ENCODE measurements at places on chromosomes 2 and 18. TPM values are rescaled to one million over a fixed set of nuclear protein-coding genes. Genes with fewer than 3 reads are reported as not detected.
A peak's percentile ranks its signal among the peaks of the same experiment; 100 is the strongest.

DNA sequence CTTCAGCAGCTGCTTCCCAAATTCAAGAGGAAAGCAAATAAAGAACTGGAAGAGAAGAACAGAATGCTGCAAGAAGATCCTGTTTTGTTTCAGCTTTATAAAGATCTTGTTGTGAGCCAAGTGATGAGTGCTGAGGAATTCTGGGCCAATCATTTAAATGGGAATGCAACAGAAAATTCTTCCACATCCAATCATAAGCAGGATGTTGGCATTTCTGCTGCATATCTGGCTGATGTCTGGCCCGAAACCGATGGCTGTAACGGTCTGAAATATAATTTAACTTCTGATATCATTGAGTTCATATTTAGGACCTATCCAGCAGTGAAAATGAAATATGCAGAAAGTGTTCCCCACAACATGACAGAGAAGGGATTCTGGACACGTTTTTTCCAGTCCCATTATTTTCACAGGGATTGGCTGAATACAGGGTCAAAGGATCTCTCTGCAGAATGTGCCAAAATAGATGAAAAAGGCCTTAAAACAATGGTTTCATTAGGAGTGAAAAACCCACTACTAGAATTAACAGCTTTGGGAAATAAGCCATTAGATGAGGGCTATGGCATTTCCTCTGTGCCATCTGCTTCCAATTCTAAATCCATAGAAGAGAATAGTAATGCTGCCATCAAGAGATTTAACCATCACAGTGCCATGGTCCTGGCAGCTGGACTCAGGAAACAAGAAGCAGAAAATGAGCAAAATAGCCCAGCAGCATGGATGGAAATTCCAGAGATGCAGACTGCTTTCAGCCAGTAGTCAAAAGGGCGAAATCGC is 175.6 kb downstream of the MC4R start:
- no peak for DNase-seq

DNA sequence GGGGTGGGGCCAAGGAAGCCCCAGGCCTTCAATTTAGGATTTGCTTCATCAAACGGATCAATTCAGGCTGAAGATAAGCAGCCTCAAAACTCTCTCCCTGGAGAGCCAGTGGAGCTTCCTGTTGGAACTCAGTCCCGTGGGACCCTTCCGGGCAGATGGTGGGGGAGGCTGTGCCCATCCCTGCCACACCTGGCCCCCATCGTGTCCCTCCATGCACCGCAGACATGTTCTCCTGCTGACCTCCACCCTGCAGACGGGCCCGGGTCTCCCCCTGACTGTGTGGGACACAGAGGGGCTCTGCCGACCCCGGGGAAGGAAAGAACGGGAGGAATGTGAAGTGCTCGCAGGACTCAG is 144.2 kb downstream of the TPO start:
- DNase-seq = no peak

GRCh38 chr2:31137211-31138036 is 816 bp downstream of the GALNT14 start:
- peak; percentile 87 for DNase-seq

- DNase-seq = peak; percentile 32
These were observed 14.3 kb upstream of the MAP3K2 start for GRCh38 chr2:127401757-127402695.

- DNase-seq = no peak
These were observed 159.5 kb downstream of the HNMT start for GRCh38 chr2:138123741-138124140.

Gene CTAGE1
- total RNA-seq = not detected

DNA sequence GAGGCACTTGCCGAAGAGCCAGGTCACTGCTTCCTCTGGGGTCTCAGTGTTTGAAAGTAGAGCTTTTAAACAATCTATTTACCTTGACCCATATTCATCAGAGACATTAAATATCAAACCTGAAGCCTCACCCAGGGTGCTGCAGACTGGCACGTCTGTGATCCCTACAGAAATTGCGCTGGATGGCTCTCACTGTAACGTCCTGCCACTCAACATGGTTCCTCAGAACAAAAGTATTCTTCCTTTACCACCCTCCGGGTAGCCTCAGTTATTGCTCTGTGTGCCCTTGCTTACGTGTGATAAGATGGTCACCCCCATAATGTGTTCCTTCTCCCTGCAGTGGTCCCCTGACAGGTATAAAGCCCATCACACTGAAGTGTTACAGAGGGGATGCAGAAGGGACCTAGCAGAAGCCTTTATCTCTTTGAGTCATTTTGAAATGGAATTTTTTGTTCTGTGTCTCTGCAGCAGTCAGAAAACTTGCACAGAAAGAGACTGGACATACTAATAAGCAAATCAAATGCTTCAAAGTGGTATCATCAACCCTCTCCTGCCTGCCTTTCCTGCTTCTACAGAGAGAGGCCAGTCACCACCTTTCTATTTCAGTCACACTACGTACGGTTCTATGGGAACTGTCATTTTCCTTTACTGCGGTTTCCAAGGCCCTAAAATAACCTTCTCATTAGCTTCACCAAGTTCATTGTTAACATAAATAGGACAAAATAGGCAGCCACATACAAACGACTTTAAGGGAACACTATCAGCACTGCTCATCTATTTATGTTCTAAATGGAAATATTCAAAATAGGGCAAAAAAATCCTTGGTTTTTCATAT is 86.8 kb downstream of the METTL8 start:
- DNase-seq = no peak

GRCh38 chr2:64018701-64019082 is 536 bp downstream of the VPS54 start:
- DNase-seq = no peak

GRCh38 chr2:236536727-236537398 is 32.8 kb upstream of the ACKR3 start:
- no peak for DNase-seq

Gene DDX1
- total RNA-seq = 70.7 TPM

Gene VSNL1
- total RNA-seq = 32.8 TPM

- DNase-seq = no peak
These were observed 74.7 kb upstream of the TLK1 start for GRCh38 chr2:171235262-171235881.

GRCh38 chr2:175175896-175176295 is 5.6 kb downstream of the ATP5MC3 start:
- DNase-seq = no peak

Gene TNFAIP6
- total RNA-seq = 0.28 TPM

- DNase-seq = no peak
These were observed 53.5 kb downstream of the KYNU start for GRCh38 chr2:142930835-142931398.

Gene ASB18
- total RNA-seq = not detected

- DNase-seq = no peak
These were observed 451.6 kb downstream of the SOX11 start for GRCh38 chr2:6143812-6144211.

DNA sequence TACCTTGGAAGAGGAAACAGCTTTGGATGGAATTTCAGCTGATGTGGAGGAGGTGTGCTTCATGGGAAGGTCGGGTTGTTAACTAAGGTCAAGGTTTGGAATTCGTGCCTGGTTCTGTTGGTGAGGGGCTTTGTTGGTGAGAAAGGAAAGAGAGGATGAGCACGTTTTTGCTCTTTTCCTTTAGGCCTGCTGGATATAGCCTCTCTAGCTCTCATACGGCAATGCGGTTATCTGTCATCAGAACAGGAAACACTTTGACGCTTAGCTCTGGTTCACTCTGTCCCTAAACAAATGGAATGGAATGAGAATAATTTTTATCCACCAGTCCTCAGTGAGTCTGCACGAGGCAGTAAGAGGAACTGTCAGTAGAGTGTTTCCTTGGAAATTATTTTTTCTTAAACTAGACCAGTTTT is 169.7 kb upstream of the NOSTRIN start:
- DNase-seq = no peak

GRCh38 chr18:69400253-69400975 is at the start of gene DOK6:
DOK6 (plus strand) TSS chr18:69400888.
- peak; percentile 73 for DNase-seq

Gene DNER
- total RNA-seq = 0.70 TPM

DNA sequence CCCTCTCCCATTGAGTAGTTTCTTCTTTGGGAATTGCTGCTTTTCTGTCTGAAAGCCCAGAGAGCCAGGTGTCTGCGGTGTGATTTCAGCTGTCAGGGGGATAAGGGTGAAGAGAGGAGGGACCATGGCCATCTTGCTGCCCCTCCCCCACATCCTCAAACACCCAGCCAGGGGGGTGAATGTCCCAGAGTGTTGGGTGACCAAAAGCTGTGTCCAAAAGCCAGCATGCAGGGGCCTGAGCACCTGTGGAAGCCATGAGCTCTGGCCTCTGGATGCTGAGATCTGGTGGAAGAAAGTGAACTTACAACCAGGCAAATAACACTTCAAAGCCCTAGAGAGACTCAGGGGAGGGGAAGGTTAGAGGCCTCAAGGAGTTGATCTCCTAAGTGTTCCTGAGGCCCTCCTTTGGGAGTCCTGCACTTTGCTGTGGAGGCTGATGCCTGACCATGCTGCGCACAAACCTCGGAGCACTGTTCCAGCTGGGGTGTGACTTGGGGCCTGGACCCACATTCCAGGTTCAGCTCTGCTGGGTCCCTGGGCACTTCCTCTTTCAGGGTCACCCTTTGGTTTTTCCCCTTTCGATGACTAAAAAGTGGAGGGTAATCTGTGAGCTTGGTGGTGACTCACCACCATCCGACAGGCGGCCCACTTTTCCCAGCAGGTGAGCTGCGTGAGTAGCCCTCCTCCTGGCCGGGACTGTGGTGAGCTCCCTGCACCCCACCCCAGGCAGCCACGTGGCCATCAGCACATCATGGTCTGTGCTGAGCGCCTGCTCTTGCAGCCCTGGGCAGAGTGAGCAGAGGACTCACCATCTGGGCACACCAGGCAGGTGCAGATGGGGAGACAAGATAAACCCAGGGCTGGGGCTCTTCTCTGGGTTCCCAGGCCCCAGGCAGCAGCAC is 66.8 kb upstream of the FOSL2 start:
- peak; percentile 45 for DNase-seq

- no peak for DNase-seq
These were observed 9.0 kb downstream of the DGUOK start for GRCh38 chr2:73935641-73936040.

Gene ARHGEF33
- not detected for total RNA-seq

Gene PSTPIP2
- total RNA-seq = 0.42 TPM

DNA sequence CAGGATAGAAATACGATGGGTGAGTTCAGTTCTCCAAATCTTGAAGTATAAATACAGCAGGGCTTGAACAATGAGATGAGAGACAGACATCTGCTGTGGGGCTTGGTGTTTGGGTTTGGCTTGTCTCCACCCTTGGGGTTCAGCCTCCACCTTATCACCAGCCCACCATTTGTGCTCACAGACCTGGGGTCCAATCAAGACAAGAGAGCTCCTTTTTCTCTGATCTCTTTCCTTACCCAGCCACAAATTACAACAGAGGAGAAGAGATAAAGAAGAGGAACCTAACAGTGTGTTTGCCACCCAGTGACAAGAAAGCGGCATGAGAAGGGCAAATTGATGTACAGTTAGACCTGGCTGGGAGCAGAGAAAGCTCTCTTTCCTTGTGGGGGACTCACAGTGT is 204.5 kb upstream of the CXCR4 start:
- DNase-seq = no peak

GRCh38 chr2:83331810-83332209 is 1127.3 kb downstream of the SUCLG1 start:
- no peak for DNase-seq

DNA sequence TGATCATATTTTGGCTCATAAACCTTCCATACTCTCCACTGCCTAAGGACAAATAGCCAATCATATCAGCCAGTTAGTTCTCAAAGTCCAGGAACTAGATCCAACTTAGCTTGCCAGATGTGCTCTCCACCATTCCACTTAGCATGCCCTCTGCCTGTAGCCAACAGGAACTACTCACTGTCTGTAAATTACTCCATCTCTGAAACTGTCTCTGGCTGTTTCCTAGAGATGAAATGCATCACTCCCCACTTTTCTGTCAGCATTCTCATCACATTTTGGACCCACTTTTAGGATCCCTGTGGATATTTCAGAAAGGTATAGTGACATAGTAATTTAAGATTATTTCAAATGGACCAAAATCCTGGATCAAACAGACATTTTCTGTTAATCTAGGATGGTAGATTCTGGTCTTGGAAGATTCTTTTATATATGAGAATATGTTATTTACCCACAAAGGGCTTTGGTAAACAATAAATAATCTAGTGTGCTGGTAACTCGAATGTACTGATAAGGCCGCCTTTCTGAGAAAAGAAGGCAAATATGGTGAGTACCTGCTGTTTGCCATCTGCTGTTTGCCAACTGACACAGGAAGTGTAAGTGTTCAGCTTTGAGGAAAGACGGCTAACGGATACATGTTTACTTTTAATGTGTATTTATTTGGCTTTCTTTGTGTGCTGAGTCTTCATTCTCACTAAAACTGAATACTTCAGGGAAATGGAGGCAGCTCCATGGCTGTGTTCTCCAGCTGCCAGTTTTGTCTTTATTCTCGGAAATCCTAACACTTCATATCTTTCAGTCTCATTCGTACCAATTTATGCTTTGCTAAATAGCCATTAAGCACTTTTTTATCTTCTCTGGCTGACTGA is 79.5 kb downstream of the EVA1A start:
- DNase-seq = no peak

- no peak for DNase-seq
These were observed 37.0 kb upstream of the CASP8 start for GRCh38 chr2:201223089-201224073.

GRCh38 chr2:216320852-216321251 is 51.4 kb downstream of the MARCHF4 start:
- no peak for DNase-seq

Gene FOXI3
- 1.7 TPM for total RNA-seq

DNA sequence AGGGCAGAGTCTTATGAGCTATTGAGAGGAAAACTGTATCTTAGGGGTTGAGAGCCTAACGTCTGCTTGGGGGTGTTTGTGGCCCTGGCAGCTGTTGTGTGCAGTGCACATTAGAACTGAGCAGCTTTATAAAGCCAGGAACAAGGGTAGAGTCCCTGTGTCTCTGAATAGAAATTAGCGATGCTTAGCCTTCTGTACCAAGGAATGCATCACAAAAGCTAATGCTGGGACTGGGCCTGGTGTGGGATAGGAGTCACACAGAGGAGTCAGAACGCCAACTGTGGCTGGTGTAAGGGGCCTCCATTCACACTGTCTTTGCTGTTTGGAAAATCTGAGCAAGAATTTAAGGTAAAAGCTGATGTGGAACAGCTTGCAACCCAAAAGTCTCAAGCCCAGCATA is 283.2 kb downstream of the SOX11 start:
- peak; percentile 47 for DNase-seq

Gene IL36G
- total RNA-seq = not detected

Gene GRHL1
- 0.30 TPM for total RNA-seq

- no peak for DNase-seq
These were observed 64.4 kb downstream of the LCLAT1 start for GRCh38 chr2:30511122-30512083.

- no peak for DNase-seq
These were observed 140.9 kb downstream of the PIEZO2 start for GRCh38 chr18:11008505-11008904.

DNA sequence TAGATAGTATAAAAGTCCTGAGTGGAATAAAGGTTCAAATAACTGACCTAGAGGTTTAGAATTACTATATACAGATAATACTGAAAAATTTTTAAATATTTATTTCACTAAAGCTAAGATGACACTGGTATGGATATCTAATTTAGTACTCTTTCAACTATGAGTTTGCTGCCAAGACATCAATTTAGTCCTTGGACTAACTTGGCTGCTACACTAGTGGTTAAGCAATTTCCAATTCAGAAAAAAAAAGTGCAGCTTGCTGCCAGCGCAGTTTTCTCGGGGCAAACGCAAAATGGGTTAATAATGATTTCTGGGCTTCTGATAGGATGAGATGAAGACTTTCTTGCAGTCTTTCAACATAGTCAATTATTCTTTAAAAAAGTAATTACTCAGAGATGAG is 10.8 kb downstream of the BUB1 start:
- no peak for DNase-seq

Data from H7 (cell line).